ENCODE measurements at places on chromosomes 2 and 18.

DNA sequence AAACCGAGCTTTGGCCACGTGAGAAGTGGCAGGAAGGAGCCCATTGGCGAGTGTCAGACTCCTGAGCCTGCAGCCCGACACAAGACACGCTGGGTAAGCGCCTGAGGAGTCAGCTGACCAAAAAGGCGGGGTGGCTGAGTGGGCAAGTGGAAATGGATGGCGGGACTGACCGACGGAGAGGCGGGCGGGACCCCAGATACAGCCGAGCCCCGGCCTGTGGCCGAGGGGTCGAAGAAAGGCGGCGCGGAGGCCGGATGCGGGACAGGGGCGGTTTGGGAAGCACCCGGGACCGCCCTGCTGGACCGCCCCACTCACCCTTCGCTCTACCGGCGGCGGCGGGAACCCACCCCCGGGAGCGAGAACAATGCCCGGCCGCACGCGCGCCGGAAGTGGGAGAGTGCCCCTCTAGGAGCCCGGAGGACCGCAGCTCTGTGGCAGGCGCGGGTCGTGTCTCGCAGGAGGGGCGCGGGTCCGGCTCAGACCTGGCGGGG is 22.8 kb downstream of the ZSCAN30 start:
- DNase-seq: peak; percentile 85

GRCh38 chr2:143616452-143616851 is 487.2 kb downstream of the ARHGAP15 start:
- DNase-seq: no peak

DNA sequence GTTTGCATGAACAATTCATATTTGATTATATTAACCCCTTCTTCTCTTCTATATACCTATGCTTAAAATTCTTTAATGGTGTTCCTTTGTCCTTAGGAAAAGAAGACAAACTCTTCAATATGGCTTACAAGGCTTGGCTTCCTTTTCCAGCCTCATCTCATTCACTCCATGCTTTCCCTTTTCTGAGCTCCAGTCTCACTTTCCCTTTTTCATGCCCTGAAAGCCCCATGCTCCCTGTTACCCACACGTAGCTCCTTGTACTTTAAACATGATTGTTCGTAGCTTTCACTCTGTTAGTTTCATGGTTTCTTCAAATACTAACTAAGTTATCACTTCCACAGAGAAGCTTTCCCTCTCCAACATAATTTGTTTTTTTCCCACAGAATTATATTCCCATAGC is 161.3 kb downstream of the UBE2E3 start:
- DNase-seq: no peak

- DNase-seq: no peak
These were observed 863.2 kb downstream of the SUCLG1 start for GRCh38 chr2:83595926-83596325.

GRCh38 chr2:37575780-37576179 is 95.7 kb downstream of the CDC42EP3 start:
- no peak for DNase-seq

DNA sequence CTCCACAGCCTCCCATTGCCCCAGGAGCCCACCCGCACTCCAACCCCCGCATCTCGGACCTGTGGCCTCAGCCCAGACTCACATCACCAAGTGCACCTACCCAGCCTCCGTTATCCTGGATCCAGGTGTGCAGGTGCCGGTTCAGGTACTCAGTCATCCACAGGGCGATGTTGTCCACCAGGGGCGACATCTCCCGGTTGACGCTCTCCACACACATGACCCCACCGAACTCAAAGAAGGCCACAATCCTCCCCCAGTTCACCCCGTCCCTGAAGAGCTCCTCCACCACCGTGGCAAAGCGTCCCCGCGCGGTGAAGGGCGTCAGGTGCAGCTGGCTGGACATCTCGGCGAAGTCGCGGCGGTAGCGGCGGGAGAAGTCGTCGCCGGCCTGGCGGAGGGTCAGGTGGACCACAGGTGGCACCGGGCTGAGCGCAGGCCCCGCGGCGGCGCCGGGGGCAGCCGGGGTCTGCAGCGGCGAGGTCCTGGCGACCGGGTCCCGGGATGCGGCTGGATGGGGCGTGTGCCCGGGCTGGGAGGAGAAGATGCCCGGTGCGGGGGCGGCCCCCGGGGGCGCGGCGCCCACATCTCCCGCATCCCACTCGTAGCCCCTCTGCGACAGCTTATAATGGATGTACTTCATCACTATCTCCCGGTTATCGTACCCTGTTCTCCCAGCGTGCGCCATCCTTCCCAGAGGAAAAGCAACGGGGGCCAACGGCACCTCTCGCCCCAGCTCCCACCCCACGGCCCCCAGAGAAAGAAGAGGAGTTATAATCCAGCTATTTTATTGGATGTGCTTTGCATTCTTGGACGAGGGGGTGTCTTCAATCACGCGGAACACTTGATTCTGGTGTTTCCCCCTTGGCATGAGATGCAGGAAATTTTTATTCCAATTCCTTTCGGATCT is 1.3 kb downstream of the BCL2 start:
- peak; percentile 71 for DNase-seq

DNA sequence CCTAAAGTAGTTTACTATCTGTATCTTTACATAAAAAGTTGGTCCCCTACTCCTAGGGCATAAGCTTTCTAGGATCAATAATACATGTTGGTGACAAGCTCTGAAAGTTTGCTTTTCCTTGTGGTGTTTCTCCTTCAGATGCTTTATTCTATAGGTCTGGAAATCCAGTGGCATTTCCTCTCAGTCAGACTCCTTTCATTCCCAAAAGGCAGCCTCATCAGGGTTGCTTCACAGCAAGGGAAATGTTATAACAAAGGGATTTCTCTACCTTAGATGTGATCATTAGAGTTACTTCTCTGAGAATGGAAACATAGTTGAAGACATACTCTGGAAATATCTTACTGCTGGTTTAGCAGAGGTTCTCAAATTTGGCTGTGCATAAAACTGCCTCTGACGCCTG is 1072.4 kb upstream of the ZEB2 start:
- DNase-seq: no peak

GRCh38 chr2:15133461-15133860 is 427.7 kb downstream of the NBAS start:
- DNase-seq: no peak

DNA sequence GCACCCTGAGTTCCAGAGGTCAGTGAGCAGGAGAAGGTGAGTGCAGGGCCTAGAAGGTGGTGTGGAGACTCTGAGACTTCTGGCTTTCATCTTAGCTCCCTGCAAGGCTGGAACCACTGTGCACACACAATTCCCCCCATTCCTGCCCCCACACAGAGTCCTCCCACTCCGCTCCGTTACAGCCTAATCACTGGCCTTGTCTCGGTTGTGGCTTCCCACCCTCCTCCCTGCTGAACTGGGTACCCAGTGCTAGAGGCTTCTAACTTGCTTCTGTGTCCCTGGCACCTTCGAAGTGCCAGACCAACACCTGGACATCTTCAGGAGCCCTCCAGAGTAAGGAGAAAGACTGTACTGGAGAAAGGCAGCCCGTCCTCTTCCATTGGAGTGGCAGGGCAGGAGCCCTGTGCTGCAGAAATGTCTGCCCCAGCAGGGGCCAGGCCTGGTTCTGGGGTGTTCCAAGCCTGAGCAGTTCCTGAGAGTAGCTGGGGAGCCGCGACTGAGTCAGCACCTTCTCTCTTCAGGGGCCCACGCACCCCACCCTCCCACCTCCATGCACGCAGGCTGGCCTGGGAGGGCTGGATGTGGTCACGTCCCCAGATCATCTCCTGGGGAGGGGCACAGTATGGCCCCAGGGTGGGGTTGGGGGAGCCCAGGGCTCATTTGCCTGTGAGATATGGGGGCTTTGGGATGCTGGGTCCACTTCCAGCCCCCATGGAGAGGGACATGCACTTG is 23.4 kb downstream of the CROCC2 start:
- DNase-seq: no peak

DNA sequence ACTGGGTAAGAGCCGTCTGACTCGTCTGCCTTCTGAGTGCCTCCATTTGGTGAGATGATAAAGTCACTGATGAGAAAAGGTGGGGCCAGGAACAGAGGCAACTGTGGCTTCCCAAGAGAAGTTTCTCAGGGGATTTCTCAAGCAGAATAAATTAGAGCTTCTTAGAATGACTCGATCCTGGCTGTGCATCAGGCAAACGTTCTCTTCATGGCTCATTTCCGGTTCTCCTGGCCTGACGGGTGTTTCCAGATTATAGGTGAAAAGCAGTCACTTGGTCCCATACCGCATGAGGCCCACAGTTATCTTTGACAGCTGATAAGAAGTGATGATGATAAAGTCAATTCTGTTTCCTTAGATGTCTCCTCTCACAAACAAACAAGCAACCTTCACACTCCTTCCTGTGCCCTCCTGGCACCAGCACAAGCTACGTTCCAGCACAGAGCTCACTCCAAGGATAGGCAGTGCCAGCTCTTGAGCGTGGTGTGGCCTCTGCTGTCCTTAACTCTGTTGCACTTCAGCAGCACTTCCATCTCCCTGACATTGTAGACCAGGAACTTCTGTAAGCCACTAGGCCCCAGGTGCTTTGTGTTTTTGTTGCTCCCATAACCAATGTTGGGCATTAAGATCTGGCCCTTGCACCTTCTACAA is 37.8 kb upstream of the KCNF1 start:
- DNase-seq: no peak

DNA sequence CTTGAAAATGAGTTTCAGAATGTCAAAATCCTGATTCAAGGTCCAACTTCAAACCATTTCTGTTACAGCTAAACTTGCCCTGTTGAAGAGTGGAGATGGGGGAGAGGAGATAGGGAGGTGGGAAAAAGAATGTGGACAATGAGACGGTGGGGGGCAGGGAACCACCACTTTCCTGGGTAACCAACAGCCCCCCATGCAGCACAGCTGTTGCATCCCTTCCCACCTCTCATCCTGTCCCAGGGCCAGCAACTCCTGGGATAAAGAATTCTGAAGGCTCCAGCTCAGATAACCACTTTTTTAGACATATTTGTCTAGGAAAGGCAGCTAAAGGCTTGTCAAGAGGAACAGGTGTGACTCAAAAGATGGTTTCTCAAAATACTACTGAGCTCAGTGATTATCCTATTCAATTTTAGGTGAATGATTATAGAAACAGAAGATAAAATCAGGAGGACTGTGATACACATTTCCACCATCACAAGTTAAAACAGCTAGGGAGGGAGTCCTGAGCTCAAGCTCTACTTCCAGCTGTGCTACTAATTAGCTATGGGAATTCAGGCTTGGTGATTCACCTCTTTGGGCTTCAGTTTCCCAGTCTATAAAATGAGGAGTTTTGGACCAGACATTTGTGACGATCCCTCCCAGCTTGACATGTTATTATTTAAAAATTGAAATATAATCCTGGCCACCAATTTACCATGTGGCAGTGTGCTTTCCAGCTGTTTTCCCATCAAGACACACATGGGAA is 36.3 kb downstream of the HDHD2 start:
- no peak for DNase-seq

- no peak for DNase-seq
These were observed 30.3 kb downstream of the TNS1 start for GRCh38 chr2:217972490-217972889.

DNA sequence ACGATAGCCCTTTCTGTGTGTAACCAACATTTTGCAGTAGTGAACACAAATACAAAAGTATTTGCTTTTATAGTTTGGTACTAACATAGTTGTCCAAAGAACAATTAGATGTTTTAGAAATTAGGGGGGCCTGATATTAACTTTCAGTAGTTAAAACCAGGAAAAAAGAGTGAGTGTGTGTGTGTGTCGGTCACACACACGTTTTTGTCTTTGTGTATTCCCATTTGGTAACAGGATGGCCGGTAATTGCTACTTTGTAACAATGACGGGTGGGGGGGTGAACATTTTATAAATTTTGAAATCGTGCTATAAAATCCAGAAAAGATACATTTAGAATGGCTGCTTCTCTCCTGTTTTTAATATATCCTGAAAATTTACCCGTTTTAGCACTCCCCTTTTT is 1.5 kb downstream of the PPIG start:
- DNase-seq: no peak

DNA sequence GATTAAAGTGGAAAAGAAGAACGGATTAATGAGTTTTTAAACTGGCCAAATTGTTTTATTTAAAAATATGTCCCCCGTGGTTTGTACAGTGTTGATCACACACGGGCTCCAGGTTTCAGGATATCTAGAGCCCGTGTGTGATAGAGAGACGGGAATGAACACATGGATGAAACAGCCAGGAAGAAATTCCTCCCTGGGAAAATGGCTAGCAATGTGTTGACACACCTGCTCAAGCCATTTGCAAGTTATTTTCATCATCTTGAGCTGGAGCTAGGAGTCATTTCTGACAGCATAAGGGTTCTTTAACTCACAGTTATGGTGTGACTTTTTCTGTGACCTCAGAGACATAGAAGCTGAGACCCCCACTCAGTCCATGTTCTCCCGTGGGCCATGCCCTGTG is 81.6 kb downstream of the LRRFIP1 start:
- DNase-seq: no peak

DNA sequence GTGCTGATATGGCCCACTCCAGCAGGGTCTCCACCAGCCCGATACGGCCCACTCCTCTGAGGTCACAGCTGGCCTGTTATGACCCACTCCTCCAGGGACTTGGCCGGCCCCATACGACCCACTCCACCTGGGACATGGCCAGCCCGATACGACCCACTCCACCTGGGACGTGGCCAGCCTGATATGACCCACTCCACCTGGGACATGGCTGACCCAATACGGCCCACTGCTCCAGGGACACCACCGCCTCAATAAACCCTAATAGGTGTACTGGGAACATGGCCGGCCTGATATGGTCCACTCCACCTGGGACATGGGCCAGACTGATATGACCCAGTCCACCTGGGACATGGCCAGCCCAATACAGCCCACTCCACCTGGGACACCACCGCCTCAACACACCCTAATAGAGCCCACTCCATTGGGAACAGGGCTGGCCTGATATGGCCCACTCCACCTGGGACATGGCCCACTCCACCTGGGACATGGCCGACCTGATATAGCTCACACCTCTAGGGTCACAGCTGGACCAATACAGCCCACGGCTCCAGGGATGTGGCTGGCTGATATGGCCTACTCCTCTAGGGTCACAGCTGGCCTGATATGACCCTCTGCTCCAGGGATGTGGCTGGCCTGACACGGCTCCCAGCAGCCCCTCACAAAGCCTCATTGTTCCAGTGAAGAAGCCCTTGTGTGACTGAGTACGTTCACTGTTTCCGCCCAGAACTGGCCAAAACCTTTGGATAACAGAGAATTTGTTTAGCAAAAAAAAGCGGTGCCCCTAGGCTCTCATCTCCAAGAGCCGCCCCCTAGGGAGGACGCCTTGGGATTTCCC is 245.6 kb downstream of the HDAC4 start:
- no peak for DNase-seq

DNA sequence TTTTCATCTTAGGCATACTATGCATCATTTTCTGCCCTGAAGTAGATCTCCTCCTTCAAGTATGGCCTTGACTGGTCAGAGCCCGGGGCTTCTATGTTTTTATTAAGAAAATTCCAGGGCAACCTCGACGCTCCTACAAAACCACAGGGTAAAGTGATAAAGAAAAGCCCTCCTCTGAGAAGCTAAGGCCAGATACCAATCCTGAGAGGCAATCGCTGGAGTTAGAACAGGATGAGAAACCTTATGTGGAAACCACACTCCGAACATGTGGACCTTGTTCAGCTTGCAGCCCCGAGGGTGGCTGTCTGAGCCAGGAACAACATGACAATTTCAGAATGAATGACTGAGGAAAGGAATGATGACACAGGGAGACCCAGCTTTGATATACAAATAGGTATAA is 35.6 kb downstream of the RMC1 start:
- DNase-seq: no peak

GRCh38 chr2:59804732-59805131 is 748.7 kb downstream of the BCL11A start:
- DNase-seq: no peak
